ENCODE measurements at places on chromosomes 13 and 19. TPM values are rescaled to one million over a fixed set of nuclear protein-coding genes. Genes with fewer than 3 reads are reported as not detected.

DNA sequence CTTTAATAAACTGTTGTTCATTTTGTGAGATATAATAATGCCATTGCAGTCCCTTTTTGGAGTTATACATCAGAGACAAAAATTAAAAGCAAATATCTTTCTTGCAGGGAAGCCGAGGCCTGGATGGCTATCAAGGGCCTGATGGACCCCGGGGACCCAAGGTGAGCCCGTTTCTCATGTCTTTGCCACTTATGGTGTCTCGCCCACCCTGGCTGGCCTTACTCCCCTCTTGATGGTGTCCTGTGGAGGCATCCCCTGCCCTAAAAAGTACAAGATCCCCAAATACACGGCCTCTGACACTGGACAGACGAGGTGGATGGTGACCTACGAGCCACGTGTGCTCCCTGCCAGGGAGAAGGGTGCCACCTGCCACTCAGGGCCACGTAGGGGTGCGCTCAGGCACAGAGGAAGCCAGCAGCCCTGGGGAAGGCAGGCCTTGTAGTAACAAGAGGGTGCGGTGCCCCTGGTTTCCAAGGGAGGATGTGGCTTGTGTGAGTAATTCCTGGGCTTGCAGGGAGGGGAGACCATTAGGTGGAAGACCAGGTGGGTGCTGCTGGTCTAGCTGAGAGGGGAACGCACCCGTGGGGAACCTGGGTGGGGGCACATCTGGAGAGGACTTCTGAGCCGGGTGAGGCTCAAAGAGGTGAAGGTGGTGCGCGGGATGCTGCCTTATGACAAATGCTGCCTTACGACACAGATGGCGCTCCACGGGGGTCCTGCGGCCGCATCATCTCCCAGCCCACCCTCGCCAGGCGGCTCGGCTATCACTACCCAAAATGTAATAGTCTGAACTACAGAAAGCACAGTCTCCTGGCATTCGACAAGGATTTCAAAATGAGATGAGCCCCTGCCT lies 115.6 kb downstream of the RAB20 start:
- DNase-seq: no peak

- no peak for DNase-seq
These were observed 37.4 kb upstream of the C13orf46 start for GRCh38 chr13:114011226-114011625.

ANO8 gene
- 9.6 TPM for total RNA-seq

TEX29 gene
- total RNA-seq: not detected

GRCh38 chr13:79482281-79482970 lies 1.5 kb downstream of the NDFIP2 start:
- DNase-seq: no peak

DNA sequence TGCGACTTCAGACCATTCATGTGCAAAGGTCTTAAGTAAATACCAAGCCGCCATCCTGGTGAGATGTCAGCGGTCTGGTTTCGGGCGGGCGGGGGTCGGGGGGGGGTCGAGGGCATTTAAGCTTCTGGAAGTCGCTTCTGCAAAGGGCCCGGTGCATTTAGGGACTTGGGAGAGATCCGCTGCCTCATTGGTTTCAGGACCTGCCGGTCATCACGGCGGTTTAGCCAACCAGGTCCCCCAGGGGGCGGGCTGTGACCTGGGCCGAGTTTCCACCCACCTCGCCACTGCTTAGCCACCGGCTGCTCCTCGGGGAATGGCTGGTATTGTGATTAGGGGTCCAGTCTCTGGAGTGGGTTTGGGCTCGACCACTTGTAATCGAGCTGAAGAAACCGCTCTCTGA lies 7.8 kb downstream of the ANKLE1 start:
- no peak for DNase-seq

DNA sequence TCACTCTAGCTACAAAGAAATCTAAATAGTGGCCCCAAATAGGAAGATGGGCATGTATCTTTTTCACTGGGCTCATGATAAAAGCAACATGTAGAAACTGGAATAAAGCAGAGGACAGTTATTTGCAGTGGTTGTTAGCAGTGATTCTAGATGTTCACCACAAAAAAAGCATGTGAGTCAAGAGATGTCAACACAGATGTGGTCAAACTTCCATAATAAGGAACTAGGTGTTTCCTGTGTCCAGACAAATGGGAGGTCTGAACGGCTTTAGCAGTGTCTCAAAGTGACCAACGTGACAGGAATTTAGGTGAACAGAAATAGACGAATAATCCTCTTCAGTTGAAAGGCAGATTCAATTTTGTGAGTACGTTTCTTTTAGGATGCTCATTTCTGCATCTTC lies 162.7 kb downstream of the TBC1D4 start:
- no peak for DNase-seq

GRCh38 chr13:107299717-107300116 lies 731.8 kb upstream of the ARGLU1 start:
- no peak for DNase-seq

FAM174C gene
- 32.9 TPM for total RNA-seq

DNA sequence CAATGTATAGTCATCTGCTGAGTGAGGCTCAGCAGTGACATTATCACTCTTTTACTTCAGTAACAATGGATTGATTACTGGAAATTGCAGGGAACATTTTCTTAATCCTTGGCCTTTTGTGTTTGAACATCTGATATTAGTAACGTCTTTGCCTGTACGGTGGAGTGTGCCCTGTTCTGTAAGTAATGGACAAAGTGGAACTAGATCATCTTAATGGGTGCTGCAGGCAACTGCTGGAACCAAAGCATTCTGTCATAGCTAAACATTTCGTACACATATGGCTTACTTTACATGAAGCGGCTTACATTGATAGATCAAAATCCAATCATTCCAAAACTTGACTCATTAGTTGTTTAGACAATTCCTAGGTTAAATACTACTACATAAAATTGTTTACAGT lies 114.1 kb downstream of the MYO16 start:
- DNase-seq: no peak

DNA sequence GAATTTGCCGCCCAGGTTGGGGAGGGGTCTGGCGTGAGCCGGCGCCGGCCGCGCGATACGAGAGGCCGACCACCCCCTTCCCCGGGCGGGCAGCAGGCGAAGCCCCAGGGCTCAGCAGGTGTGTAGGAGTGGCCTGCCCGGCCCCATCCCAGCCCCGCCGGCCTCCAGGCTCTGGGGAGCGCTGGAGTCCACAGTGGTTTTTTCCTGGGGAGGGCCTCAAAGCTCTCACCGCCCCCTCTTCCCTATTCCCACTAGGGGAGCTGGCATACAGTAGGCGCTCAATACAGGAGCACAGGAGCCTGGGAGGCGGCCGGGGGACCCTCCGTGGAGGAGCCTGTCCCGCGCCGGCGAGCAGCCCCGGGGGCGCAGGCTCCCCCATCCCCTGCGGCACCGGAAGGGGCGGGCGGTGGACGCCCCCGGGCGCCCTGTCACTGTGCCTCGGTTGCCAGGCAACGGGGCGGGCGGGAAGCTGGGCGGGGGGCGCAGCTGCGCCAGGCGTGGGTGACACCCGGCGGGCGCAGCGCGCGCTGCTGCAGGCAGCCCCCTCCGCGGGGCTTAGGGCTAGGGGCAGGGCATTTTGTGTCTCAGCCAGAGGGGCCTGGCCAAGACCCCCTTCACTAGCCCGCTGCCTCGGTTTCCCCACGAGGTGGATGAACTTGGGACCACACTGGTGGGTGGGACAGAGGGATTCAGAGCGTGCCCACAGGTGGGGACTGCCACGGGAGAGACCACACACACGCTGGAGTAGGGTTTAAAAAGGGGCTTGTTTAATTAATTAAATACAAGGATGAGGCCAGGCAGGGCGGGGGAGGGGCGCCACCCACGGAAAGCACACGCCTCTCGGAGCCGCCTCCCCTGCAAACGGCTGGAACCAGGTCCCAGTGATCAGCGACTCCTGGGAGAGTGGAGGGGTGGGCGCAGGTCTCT lies 3.6 kb upstream of the REXO1 start:
- no peak for DNase-seq

DNA sequence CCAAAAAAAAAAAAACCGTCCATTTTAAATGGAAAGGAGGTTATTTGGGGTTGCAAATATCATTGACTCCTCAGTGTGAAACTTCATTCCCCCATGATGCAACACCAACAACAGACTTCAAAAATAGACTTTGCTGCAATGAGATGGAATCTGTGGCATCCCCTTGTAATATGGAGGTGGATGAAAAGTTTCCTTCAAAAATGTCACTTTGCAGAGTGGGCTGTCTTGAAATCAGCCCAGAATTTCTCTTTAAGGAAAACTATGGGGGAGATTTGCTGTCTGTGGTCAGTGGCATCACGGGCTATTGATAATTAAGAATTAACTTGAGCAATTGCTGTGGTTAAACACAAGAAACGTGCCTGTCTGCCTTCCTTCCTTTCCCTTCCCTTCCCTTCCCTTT lies 1.5 kb downstream of the GPR18 start:
- no peak for DNase-seq
